ENCODE measurements at places on chromosomes 7 and 10.

DNA sequence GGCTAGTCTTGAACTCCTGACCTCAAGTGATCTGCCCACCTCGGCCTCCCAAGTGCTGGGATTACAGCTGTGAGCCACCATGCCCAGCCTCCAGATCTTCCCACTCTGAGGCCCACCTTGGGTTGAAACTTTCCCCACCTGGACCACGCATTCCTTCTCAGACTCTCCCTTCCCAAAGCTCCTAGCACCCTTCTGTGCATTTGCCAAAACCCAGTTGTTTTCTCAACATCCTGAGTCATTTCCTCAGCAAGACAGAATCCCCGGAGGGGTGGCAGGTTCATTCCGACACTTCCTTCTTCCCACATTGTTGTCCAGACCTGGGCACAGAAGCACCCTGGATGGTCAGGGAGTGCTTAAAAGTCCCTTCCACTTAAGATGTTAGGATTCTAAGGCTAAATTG, 28.9 kb downstream of the BAG3 start:
- no peak for DNase-seq

- no peak for DNase-seq
Measured at GRCh38 chr10:132094581-132095234, 29.0 kb downstream of the JAKMIP3 start.

GRCh38 chr7:64884085-64884912, 18.8 kb upstream of the ZNF273 start:
- no peak for DNase-seq

GRCh38 chr7:136964347-136964746, 95.9 kb downstream of the CHRM2 start:
- DNase-seq, result no peak

DNA sequence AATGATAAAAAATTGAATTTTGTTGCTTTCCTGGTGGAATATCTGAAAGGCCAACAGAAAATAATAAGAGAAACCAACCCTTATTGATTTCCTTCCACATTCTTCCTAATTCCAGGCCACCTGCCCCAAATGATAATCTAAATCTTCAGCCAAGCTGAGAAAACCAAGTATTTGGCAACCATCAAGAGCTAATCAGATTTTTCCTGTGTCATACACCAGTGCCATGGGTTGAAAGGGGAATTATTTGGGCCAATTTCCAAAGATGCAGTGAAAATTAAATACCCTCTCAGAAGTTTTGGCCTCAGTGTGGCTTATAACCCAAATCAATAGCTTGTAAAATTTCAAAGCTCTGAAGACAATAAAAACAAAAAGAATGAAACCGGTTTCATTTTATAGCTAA, 70.4 kb downstream of the DOCK4 start:
- DNase-seq, result no peak

- peak; percentile 18 for DNase-seq
Measured at GRCh38 chr10:15433850-15434537, 62.9 kb upstream of the FAM171A1 start.

- DNase-seq, result no peak
Measured at GRCh38 chr10:18238870-18239485, 98.8 kb downstream of the CACNB2 start.

DNA sequence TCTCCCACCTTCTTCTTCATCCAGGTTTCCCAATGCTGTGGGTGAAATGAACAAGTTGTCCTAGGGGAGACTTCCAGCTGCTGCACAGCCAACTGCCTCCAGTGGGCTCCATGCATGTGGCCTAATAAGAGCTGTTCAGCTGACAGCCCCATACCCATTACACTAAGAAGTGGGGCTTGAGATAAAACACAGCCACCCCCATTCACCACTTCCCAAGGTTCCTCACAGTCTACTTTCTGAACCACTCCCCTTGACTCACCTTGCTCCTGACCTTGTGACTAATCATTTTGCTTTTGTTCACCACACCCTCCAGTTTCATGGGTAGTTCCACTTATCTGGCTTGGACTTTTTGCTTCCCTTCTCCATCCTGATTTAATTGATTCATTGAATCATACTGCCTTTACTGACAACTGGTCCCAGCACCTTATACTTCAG, 119.3 kb downstream of the CABCOCO1 start:
- DNase-seq, result no peak

GRCh38 chr10:79488336-79488735, 24.0 kb upstream of the EIF5AL1 start:
- DNase-seq, result peak; percentile 78

GRCh38 chr10:132591166-132591971, 53.8 kb downstream of the INPP5A start:
- DNase-seq, result no peak

DNA sequence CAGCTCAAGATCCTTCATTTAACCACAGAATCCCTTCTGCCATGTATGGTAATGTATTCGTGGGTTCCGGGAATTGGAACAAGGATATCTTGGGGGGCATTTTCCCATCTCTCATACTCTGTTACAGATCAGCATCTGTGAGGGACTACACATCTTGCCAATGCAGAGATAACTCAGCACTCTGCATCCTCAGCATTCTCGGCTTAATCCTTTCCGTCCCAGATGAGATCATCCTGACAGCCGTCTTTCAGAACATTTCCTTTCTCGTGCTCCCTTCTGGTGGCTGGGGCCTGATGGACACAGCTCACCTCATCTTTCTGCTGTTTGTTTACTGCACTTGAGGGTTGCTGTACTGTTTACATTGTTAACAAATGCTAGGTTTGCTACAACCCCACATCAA, 25.3 kb downstream of the FKBP6 start:
- DNase-seq, result no peak

- DNase-seq, result no peak
Measured at GRCh38 chr10:89954061-89954460, 252.7 kb downstream of the KIF20B start.

DNA sequence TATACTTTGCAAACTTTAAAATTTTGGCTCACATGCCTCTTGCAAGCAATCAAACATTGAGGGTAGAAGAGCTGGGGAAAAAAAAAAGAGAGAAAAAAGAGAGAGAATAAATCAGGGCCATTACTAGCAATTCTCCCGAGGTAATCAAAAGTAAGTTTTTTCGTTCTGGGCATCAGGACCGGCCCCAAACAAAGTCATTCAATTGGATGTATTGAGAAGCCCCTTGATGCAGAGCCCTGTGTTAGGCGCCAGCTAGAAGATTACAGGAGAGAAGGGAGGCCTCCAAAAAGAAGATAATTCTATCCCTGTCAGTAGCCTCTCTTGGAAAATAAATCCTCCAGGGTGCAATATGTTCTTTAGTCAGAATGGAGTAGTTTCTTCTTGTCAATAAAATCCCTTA, 2.2 kb upstream of the CTNNA3 start:
- DNase-seq, result no peak

GRCh38 chr7:106057962-106058927, 53.9 kb downstream of the SYPL1 start:
- DNase-seq, result no peak

GRCh38 chr10:33132626-33133025, 174.6 kb upstream of the ITGB1 start:
- no peak for DNase-seq

DNA sequence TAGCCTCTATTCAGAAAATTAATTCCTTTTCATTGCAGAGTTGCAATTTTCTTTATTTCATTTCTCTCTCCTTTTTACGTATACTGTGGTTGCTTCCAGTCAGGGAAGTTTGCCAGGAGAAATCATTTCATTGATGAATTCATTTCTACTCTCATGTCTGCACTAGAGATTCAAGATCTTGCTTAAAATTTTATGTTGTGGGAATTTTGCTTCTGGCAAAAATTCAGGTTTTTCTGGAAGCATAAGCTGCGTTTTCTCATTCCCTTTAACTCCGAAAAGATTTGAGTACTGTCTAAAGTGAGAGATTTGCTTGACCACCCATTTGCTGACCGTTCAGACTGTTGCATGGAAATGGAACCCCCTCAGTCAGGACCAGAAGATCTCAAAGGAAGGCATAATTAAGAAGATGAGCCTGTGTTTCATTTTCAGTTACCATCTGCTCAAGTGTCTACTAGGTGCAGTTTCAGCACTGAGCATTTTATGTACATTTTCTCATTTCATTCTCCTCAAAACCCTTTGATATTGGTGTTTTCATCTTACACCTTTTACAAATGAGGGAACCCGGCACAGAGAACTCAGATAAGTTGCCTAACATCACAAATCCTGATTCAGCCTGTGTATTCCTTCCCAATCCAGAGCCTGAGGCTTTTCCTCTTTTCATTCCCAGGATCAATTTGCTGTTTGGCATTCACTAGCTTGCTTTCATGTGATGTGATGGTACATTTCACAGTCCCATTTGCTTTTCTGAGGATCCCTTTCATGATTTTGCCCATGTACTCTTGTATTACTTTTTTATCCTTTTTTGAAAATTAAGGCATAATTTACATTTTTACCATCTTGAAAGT, 3.9 kb downstream of the PTPRZ1 start:
- no peak for DNase-seq

DNA sequence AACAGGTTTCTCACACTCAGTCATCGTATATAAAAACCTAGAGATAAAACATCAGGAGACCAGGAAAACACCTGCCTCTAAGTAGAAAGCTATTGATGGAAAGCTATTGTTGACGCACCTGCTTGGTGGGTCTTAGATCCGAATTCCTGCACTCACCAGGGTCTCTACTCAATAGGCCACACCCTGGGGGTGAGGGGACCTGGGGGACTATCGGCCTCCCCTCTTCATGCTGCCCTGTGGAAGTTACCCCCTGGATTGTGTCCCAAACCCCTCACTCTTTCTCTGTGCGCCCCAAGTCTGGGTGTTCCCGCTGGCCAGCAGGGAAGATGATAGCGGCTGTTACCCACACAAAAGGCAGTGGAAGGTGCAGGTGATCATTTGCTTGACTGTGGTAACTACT, 313.0 kb downstream of the WDR37 start:
- DNase-seq, result no peak

DNA sequence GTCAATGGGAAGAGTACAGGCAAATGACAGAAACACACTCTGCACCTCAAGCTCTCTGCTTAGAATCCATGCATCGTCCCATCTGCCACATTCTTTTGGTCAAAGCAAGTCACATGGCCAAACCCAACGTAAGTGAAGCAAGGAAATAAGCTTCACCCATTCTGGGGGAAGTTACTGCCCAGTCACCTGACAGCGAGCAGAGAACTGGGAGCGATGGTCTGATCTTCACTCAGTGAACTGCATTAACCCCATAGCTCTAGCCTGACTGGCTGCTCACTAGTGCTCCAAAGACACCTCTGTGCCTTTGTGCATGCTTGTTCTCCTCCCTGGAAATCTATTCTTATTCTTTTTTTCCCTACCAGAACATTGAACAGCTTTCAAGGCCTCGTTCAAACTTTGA, 89.9 kb downstream of the APBB1IP start:
- DNase-seq, result no peak

DNA sequence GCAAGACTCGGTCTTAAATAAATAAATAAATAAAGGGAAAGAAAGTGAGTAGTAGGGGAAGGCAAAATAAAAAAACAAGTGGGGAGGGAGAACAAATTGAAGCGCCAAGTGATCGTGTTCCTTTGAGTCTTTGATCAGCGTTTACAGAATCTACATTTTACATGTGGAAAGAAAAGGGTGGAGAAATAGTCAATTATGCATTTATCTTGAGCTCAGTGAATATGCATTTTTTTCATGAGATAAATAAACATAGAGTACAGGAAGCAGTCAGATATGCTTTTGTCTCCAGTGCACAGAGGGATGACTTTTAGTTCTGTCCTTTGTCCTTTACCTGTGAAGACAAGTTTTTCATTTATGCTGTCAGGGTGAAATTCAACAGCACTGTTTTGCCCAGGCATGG, 6.1 kb upstream of the GUSB start:
- DNase-seq, result no peak

DNA sequence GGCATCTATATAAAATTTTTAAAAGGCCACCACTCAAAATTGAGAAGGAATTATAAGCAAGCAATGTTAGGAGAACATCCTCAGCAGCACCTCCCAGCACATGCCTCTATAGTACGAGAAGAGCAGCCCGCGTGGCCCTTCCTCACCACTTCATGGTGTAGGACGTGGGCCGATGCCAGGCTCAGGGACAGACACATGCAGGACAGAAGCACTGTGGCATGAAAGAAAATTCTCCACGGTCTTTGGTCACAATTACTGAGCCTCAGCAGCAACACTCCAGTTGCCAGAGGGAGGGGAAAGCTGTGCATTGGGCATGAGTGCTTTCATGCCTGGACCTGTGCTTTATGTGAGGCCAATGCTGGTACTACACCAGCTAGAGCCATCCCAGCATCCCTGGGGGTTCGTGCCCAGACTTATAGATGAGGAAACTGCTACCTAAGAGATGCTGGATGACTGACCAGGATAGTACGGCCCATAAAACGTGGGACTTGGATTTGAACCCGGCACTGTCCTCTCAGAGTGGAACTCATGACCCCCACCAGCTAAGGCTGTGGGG, 164.7 kb downstream of the ADAM12 start:
- DNase-seq, result no peak

GRCh38 chr7:121853307-121853706, 19.7 kb upstream of the PTPRZ1 start:
- DNase-seq, result no peak

- no peak for DNase-seq
Measured at GRCh38 chr7:115477193-115477651, 553.3 kb downstream of the TFEC start.

DNA sequence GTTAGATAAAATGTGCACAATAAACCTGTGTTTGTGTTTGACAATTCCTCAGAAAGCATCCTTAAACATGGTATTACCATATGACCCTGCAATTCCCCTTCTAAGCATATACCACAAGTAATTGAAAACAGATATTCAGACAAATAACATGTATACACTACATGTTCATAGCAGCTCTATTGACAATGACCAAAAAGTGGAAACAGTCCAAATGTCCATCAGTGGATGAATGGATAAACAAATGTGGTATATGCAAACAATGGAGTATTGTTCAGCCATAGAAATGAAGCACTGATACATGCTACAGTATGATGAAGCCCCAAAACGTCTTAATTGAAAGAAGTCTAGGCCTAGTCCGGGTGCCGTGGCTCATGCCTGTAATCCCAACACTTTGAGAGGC, 280.1 kb downstream of the OTUD1 start:
- DNase-seq, result no peak

- no peak for DNase-seq
Measured at GRCh38 chr10:3782146-3782450, 2.9 kb downstream of the KLF6 start.

DNA sequence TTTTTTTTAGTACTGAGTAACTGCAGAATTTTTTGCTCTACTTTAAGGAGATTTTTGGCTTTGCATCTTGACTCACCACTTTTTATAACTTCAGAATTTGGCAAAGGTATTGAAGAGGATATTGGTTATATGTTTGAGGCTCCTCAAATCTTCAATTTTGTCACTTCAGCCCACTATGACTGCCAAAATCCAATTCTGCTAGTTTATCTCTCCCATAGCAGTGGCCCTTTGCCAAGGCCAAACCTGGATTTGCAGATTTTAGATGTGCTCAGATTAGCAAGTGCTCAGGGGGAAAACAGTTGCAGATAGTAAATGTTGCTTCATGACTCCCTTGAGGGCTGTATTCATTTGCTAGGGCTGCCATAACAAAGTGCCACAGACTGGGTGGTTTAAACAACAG, 427.5 kb downstream of the ADRA2A start:
- DNase-seq, result no peak

- DNase-seq, result no peak
Measured at GRCh38 chr7:154914996-154915380, 87.9 kb downstream of the PAXIP1 start.

- no peak for DNase-seq
Measured at GRCh38 chr10:59384761-59385160, 22.4 kb upstream of the FAM13C start.
